Stimulated activated CD4-positive, alpha-beta T cell treated with anti-CD3 and anti-CD28 coated beads, TNF-alpha, amount 100 ng/mL, for 4 hours (primary cell): ENCODE measurements at places on chromosomes 6 and 20.

DNA sequence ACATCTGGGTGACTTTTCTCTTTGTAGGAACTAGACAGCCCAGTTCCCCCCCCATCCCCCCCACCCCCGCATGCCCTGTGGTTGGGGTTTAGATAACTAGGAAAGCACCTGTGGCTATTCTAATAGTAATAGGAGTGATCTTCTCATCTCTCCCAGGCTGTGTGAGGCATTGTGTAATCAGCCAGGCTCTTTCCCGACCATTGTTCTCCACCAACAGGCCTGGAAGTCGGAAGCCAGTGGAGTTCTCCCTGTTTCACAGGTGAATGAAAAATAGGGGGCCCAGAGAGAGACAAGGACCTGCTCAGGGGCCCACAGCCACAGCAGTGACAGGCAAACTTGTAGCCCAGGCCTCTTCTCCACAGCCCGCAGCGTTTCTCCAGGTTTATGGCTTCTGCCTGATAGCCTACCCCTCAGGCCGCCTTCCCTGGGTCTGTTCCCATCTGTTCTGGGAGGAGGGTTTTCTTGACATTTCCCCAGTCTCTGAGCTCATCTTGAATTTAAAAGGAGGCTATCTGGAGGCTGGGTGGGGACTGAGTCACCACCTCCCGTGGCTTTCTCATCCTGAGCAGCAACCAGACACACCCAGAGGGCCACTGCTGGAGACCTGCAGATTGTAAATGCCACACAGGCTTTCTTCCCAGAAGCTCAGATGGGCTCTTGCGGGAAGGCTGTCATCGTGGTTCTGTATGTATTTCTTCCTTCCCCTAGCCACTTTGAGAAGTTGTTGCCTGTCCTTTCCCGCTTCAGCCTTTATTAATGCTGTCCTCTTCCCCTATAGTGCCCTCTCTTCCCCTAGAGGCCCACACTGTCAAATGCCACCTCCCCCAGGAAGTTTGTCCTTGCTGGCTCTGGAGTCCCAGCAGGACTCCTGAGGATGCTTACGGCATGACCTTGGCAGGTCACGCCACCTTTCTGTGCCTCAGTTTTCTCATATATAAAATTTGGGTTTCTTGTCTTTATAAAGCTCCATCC is 75.9 kb upstream of the MYL9 start:
- DNase-seq, result peak; percentile 23

DNA sequence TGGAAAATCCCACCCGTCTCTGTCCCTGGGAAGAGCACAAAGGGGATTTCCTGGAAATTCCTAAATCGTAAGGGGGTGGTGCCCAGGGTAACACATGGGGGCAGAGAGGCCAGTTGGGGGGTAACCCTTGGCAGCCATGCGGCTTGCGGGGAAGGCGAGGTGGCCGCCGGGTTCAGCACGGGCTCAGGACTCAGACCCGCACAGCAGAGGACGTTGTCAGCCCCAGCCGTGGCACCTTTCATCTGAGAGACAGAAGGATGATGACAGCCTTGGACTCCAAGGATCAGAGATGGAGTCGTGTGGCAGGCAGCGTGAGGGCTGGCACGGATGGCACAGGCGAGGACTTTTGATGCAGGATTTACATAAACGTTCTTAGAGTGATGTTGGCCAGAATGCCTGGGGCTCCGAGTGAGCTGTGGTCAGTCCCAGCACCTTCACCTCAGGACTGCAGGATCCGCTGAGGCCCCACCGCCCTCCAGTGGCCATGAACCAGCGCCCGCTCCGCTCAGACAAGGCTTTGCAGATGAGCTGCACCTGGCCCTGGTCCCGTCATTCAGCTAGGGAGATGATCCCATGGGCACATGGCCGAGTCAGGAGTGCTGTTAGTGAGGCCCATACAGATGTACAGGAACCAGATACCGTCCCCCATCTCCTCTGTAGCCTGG is 190.3 kb downstream of the TAF4 start:
- no peak for DNase-seq

GRCh38 chr6:4979426-4979825 is 24.4 kb downstream of the RPP40 start:
- DNase-seq, result no peak

GRCh38 chr6:82144852-82145340 is 102.6 kb downstream of the IBTK start:
- no peak for DNase-seq

DNA sequence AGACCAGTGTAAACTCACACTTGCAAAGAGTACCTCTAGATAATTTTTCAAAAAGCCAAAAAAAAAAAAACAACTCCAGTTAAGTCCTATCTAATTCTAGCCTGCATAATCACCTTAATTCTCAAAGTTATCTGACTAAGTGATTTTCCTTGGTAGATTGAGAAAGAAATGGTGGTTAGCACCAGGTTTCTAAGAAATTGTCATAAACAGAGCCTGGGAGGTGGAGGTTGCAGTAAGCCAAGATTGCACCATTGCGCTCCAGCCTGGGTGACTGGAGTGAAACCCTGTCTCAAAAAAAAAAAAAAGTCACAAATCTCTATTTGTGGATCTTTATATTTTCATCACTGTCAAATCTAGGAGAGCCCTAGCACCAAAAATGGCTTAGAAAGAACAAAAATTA is 8.9 kb downstream of the FBXO5 start:
- no peak for DNase-seq

DNA sequence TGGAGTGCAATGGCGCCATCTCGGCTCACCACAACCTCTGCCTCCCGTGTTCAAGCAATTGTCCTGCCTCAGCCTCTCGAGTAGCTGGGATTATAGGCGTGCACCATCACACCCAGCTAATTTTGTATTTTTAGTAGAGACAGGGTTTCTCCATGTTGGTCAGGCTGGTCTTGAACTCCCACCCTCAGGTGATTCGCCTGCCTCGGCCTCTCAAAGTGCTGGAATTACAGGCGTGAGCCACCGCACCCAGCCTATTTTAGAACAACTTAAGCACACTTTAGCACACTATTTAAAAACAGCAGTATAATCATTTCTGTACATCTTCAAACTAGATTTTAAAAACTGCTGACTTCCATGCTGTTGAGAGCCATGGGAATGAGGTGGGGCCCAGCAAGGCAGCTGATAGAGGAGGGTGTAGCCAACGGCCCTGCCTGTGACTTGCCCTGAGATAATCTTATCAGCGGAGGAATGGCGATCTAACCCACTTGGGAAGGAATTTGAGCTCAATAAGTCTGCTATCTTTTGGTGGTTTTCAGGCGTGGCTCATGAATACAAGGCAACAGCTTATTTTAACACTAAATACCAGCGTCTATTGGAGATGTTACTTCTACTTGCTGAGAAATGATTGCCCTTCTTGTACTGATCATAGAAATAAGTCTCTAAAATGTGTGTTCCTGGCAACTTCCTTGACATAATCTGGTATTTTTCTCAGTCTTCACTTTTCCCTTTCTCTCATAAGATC is 12.1 kb downstream of the ZDHHC14 start:
- no peak for DNase-seq

- no peak for DNase-seq
These were observed 1830.0 kb upstream of the DEFB115 start for GRCh38 chr20:29427201-29428060.
